ENCODE measurements at places on chromosomes 2 and 18.

DNA sequence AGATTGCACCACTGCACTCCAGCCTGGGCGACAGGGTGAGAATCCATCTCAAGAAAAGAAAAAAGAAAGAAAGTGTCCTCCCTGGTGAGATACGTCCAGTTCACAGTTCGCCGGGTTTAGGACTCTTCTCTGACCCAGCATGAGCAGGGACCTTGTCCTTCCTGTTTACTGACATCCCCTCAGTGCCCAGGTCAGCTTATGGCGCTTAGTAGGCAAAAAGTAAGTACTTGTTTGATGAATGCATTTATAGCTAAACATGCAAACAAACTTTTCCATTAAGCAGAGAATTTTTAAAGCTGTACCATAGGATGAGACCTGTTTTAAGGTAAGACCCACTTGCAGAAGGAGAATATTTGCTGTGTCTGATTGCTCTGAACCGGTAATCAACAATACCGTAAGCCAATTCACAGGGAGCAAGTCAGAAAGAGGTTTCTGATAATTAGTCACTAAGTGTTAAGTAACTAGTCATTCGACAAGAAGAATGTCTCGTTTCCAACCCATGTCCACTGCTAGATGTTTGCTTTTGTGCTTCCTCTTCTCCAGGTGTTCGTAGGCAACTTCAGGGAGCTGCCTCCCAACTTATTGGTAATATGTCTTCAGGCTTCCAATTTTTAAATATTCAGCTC lies 40.0 kb downstream of the MOGAT1 start:
- no peak for DNase-seq
- H3K36me3 ChIP-seq = no peaks in the 10 kb centered on the region
- H3K4me1 ChIP-seq = peaks cover 25% of the 10 kb centered on the region

GRCh38 chr2:120300385-120300784 lies 45.6 kb upstream of the INHBB start:
- H3K27me3 ChIP-seq = peaks cover 6% of the 10 kb centered on the region
- no peak overlapping the region for H3K27ac ChIP-seq
- H3K36me3 ChIP-seq = peaks cover 37% of the 10 kb centered on the region
- peaks cover 8% of the 10 kb centered on the region for H3K4me1 ChIP-seq

- H3K27me3 ChIP-seq = no peaks in the 10 kb centered on the region
- H3K4me1 ChIP-seq = peaks cover 79% of the 10 kb centered on the region
- peak overlapping the region; percentile 88 for H3K27ac ChIP-seq
- H3K4me3 ChIP-seq = no peak overlapping the region
- no peaks in the 10 kb centered on the region for H3K36me3 ChIP-seq
Measured at GRCh38 chr2:217937446-217937845, 65.3 kb downstream of the TNS1 start.

- no peak overlapping the region for H3K27ac ChIP-seq
- no peaks in the 10 kb centered on the region for H3K36me3 ChIP-seq
- H3K4me3 ChIP-seq = no peak overlapping the region
- H3K27me3 ChIP-seq = no peaks in the 10 kb centered on the region
- no peak for DNase-seq
Measured at GRCh38 chr2:123732563-123732962, 292.5 kb upstream of the CNTNAP5 start.

DNA sequence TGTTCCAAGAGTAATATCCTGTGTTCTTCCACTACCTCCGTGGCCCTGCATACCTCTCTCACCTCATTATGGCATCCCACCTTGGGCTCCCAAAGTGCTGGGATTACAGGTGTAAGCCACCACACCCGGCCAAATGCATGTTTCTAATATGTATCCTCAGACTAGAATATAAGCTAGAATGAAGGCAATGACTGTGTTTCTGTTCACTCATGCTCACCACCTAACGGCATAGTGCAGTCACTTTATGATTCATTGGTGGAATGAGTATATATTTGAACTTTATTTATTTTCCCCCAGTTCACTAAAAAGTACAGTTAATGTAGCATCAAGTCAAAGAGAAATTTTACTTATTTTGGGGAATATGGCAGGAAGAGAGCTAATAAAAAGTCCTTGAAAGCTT lies 11.3 kb downstream of the PIGN start:
- no peak for DNase-seq
- no peaks in the 10 kb centered on the region for H3K27me3 ChIP-seq
- peaks cover 5% of the 10 kb centered on the region for H3K36me3 ChIP-seq
- no peak overlapping the region for H3K4me3 ChIP-seq

- DNase-seq = no peak
- H3K4me3 ChIP-seq = no peak overlapping the region
- H3K4me1 ChIP-seq = peaks cover 29% of the 10 kb centered on the region
- no peaks in the 10 kb centered on the region for H3K27me3 ChIP-seq
- no peak overlapping the region for H3K27ac ChIP-seq
- H3K36me3 ChIP-seq = peaks cover 34% of the 10 kb centered on the region
Measured at GRCh38 chr2:20330192-20330591, 20.5 kb downstream of the PUM2 start.

DNA sequence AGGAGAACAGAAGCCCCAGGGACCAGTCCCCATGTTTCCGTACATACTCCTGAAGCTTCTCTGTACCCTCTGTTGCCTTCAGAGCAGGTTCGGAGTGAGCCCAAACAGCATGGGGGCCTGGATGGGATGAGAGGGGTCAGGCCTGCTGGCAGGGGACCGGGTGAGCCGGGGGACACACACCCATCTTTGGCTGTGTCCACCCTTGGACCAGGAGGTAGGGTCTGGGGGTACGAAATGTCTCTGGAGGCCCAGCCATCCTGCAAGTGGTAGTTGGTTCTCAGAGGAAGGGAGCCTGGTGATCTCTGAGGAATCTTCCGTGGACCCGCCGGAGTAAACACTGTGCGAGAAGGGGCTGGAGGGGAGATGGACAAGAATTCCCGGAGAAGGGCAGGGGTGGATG lies 15.3 kb downstream of the FBLN7 start:
- no peak overlapping the region for H3K4me3 ChIP-seq
- no peak for DNase-seq
- H3K27ac ChIP-seq = no peak overlapping the region

- no peak overlapping the region for H3K4me3 ChIP-seq
- no peak overlapping the region for H3K27ac ChIP-seq
- no peaks in the 10 kb centered on the region for H3K36me3 ChIP-seq
- DNase-seq = no peak
- H3K27me3 ChIP-seq = no peaks in the 10 kb centered on the region
Measured at GRCh38 chr18:67586101-67586500, 69.6 kb upstream of the DSEL start.

DNA sequence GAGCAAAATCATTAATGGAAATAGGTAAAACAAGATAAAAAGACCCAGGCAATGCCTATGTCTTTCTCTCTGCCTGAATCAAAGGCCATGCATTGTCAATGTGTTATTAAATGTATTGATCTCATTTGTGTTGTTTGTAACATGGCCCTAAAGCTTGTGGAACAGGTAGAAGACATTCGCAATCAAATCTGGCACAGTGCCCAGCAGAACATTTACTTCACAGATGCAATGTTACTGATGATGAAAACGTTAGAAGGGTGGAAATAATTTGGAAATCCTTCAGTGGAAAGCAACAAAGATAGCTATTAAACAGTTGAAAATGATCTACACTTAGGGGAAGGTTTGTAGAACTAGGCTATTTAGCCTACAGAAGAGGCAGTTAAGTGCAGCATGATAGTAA lies 368.2 kb downstream of the EPHA4 start:
- no peaks in the 10 kb centered on the region for H3K36me3 ChIP-seq
- H3K27me3 ChIP-seq = peaks cover 36% of the 10 kb centered on the region
- H3K4me3 ChIP-seq = no peak overlapping the region
- peaks cover 33% of the 10 kb centered on the region for H3K4me1 ChIP-seq
- H3K27ac ChIP-seq = no peak overlapping the region

- DNase-seq = no peak
- H3K27ac ChIP-seq = no peak overlapping the region
- no peak overlapping the region for H3K4me3 ChIP-seq
- H3K4me1 ChIP-seq = no peaks in the 10 kb centered on the region
- no peaks in the 10 kb centered on the region for H3K27me3 ChIP-seq
Measured at GRCh38 chr2:148258124-148258523, 237.2 kb downstream of the MBD5 start.

GRCh38 chr18:61756244-61756643 lies 136.6 kb downstream of the RNF152 start:
- H3K4me1 ChIP-seq = peaks cover 4% of the 10 kb centered on the region
- DNase-seq = no peak
- no peaks in the 10 kb centered on the region for H3K36me3 ChIP-seq
- no peaks in the 10 kb centered on the region for H3K27me3 ChIP-seq
- no peak overlapping the region for H3K4me3 ChIP-seq

DNA sequence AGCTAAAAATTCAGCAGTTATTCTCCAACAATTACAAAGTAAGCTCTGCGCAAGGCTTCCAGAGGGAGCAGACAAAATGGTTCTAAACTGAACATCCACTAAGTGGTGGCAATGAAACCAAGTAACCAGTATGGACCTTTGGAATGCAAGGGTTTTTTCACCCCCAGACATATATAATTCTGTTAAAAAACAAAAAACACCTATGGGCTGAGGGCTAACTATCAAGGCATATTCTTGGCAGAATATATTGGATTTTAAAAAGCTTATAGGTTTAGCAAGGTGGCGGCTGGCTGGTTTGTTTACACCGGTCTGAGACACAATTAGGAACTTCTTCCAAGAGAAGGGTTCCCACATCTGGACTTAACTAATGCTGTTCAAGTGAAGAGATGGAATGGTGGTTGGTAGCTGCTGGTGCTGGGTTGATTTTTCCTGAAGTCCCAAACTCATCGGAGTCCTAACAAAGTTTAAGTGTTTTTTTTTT lies 2.8 kb downstream of the ZFP36L2 start:
- no peaks in the 10 kb centered on the region for H3K27me3 ChIP-seq
- H3K4me1 ChIP-seq = peaks cover 60% of the 10 kb centered on the region
- H3K36me3 ChIP-seq = peaks cover 10% of the 10 kb centered on the region
- no peak for DNase-seq
- H3K4me3 ChIP-seq = peak overlapping the region; percentile 95

GRCh38 chr18:40911582-40912254 lies 1043.3 kb upstream of the PIK3C3 start:
- H3K4me1 ChIP-seq = peaks cover 1% of the 10 kb centered on the region
- no peak for DNase-seq
- H3K27me3 ChIP-seq = no peaks in the 10 kb centered on the region
- no peaks in the 10 kb centered on the region for H3K36me3 ChIP-seq
- H3K4me3 ChIP-seq = no peak overlapping the region
- H3K27ac ChIP-seq = no peak overlapping the region

- H3K4me3 ChIP-seq = no peak overlapping the region
- H3K27ac ChIP-seq = no peak overlapping the region
- H3K27me3 ChIP-seq = peaks cover 6% of the 10 kb centered on the region
- peaks cover 4% of the 10 kb centered on the region for H3K4me1 ChIP-seq
Measured at GRCh38 chr2:132646540-132647108, 23.4 kb downstream of the LYPD1 start.

DNA sequence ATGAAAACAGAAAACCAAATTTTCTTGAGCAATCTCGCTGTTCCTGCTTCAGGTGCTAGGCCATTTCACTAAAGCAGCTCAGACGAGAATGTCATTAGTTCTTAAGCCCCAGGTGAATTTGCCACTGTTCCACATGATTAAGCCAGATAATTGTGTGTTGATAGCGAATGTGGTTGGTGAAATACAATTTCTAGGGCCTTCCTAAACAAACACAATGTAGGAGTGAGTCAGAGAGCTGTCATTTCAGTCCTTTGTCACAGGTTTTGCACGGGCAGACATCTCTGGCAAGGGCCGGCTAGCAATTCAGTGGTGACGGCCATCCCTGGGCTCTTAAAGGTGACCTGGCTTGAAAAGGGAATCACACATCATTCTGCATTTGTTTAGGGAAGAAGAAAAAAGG lies 170.7 kb downstream of the TMEM182 start:
- peaks cover 9% of the 10 kb centered on the region for H3K27me3 ChIP-seq
- no peak overlapping the region for H3K27ac ChIP-seq
- no peak for DNase-seq

GRCh38 chr2:133484784-133485183 lies 83.5 kb downstream of the NCKAP5 start:
- no peak overlapping the region for H3K27ac ChIP-seq
- peaks cover 27% of the 10 kb centered on the region for H3K27me3 ChIP-seq
- DNase-seq = no peak
- no peak overlapping the region for H3K4me3 ChIP-seq
- no peaks in the 10 kb centered on the region for H3K4me1 ChIP-seq

DNA sequence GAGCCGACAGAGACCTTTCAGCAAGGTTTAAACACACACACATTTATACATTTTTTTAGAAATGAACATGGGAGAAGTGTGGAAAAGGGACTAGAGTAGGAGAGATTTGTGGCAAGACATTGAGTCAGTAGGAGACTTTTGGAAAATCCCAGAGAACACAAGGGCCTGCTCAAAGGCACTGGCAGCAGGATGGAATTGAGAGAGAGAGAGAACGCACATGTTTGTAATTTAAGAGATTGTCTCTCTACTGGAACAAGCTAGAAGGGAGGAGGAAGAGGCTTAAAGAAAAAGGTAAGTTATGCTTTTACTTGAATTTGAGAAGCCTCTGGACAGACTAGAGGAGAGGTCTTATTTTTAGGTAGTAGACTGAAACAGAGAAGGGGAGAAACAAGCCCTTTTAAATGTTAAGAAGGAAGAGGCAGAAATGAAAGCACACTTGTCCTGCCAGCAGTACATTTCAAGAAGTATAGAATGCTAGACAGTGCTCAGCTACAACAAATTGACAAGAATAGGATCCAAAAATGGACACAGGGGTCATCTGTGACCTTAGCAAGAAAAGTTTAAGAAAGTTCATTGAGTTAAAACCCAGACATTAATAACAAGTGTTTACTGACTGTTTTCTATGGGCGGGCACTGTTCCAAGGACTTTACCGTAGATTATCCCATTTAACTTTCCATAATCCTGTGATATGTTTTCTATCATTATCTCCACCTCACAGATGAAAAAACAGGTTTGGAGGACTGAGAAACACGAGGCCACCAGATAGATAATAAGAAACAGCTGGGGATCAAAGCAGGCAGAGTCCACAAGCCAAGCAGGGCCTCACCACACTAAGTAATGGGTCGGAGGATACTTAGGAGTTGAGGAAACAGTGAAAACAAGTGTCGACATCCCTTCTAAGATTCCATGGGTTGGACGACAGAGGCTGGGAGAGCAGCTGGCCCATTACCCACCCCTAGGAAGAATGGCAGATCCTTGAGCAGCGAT lies 306.5 kb upstream of the NRP2 start:
- peaks cover 1% of the 10 kb centered on the region for H3K36me3 ChIP-seq
- DNase-seq = no peak
- no peak overlapping the region for H3K4me3 ChIP-seq

- no peaks in the 10 kb centered on the region for H3K36me3 ChIP-seq
- H3K27ac ChIP-seq = no peak overlapping the region
- no peak for DNase-seq
- H3K27me3 ChIP-seq = peaks cover 2% of the 10 kb centered on the region
- H3K4me1 ChIP-seq = peaks cover 7% of the 10 kb centered on the region
Measured at GRCh38 chr18:55753643-55754263, 165.8 kb upstream of the TCF4 start.

DNA sequence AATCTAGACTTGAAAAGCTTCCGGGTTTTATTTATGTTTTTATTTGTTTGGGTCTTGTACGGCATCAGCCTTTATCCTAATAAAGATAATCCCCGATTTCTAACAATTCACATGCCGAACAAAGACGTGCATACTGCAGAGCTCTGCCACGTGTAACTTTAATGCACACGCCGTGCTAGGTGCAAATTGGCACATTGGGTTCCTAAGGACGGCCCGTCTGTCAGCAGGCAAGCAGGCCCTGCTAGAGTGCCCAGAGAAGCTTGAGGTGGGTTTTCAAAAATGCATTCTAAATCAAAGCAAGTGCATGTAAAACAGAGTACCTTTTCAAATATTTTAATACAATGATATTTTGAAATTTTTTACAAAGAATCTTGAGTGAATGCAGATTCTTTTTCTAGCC lies 806.4 kb upstream of the POU3F3 start:
- H3K36me3 ChIP-seq = no peaks in the 10 kb centered on the region
- H3K27ac ChIP-seq = no peak overlapping the region
- peaks cover 21% of the 10 kb centered on the region for H3K27me3 ChIP-seq
- DNase-seq = no peak
- peaks cover 49% of the 10 kb centered on the region for H3K4me1 ChIP-seq

Measured in mesothelial cell of epicardium (in vitro differentiated cells).